ENCODE measurements at places on chromosomes 5 and 9.

DNA sequence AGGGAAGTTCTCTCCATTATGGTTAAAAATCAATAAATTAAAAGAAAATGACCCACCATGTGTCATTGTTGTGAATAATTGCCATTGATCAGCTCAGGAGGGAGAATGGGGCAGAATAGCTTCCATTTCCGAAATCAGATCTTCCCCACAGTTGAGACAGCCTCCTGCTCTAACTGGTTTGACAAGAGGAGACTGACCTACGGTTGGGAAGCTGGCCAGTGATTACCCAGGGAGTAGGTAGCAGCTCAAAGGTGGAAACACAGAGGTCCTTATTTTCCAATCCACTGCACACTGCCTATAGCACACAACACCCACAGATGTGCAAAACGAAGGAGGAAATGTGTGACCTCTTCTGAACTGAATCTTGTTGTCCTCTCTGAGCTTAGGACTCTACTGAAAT is 69.0 kb upstream of the DAPK1 start:
- no peak for DNase-seq

DNA sequence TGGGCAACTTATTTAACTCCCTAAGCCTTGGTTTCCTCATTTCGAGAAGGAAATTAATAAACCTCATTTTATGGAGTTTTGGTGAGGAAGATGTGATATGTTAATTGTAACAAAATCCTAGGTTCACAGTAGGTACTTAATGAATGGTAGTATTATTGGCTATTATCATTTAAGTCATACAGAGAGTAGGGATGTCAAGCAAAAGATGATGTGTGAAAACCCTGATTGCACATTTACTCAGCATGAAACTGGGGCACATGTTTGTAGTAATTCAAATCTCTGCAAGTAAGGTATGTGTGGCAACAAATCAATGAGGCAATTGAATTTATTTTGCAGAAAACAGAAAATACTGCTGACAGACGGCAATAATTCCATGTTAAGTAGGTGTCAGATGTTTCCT is 127.3 kb downstream of the CSNK1G3 start:
- DNase-seq, result no peak

DNA sequence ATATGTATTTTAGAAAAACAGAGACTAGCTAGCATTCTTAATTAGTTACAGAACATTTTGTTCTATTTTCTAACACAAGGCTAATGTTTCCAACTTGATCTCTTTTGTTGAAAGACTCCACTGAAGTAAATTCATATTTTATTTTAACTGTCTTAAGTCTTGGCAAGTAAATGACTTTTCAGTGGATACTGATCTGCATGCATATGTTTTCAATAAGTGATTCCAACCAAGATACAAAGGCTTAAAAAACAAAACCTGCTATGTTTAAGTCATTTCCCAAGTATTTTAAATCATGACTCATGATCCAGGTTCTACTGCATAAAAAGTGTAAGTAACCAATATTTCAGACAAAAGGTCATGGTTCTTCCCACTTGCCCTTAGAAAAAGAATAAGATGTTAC is 5.7 kb downstream of the CDO1 start:
- no peak for DNase-seq

DNA sequence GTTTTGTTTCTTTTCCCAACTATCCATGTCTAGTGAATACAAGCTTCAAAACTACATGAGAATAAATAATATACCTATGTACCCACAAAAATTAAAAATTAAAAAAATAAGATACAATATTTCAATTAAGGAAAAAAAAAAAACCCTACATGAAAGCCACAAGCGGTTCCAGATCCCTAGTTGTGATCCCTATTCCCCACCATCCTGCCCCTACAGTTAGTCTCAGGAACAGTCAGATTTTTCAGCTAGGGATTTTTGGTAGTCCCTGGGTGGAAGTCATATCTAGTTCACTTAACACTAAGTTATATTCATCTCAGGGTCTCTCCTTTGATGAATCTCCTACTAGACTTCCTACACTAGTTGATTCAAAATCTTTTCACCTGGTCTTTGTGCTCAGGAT is 18.5 kb upstream of the PCDHB1 start:
- DNase-seq, result no peak

DNA sequence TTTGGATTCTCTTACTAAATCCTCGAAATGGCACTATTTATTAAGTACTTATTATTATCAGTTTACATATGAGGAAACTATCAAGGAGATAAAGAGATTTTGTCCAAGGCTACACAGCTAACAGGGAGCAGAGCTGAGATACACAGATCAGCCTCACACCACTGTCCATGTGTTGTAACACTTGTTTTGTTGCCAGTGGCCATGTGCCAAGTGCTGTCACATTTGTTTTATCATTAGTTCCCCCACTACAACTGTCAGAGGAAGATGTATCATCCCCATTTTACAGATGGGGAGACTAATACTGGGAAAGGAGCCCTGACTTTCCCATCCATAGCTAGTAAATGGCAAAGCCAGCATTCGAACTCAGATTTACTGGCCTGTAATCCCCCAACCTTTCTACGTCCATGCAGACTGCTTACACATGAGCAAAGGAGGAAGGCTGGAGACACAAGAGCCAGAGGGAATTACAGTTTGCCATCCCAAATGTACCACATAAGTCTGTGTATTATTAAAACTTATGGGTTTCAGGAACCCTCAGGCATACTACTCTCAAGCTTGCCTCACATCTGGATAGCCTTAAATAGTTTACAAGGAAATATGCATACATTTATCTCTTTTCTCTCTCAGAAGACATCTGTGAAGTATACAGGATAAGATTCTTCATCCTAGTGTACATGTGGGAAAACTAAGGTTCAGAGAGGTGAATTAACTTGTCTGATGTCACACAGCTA is 25.1 kb downstream of the PAPPA start:
- no peak for DNase-seq

DNA sequence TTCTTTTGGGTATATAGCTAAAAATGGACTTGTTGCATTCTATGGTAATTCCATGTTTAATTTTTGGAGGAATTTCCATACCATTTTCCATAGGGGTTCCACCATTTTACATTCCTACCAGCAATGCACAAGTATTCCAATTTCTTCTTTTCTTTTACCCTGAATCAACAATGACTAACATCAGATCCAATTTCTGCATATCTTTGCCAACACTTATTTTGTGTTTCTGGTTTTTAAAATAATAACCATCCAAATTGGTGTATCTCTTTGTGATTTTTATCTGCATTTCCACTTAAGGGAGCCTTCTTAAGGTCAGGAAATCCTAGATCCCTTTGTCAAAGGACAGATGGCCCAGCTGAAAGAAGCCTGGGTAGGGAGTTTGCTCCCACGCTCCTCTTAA is 29.5 kb upstream of the SMU1 start:
- DNase-seq, result no peak

DNA sequence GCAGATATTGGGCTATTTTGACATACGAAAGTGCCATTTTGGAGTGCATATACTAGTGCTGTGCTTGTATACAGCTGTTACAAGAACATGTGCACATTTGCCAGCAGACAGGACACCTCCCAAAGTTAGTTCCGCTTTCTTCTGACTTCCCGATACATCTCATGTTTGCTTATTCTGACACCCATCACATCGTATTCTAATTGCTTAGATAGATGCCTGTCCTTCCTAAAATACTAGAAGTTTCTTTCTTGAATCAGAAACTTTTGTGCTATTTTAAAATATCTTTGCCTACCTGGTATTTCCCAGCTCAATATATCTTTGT is 177.8 kb downstream of the TTLL11 start:
- DNase-seq, result no peak

GRCh38 chr9:86529496-86530275 is 175.5 kb upstream of the TUT7 start:
- DNase-seq, result no peak

- no peak for DNase-seq
Measured at GRCh38 chr5:111398013-111398412, 114.3 kb downstream of the STARD4 start.
